Activated CD4-positive, alpha-beta memory T cell treated with anti-CD3 and anti-CD28 coated beads, Interleukin-2, amount 10 ng/mL, durations not matched to agents 7 days and 5 days (primary cell): ENCODE measurements at places on chromosomes 16 and 17.

DNA sequence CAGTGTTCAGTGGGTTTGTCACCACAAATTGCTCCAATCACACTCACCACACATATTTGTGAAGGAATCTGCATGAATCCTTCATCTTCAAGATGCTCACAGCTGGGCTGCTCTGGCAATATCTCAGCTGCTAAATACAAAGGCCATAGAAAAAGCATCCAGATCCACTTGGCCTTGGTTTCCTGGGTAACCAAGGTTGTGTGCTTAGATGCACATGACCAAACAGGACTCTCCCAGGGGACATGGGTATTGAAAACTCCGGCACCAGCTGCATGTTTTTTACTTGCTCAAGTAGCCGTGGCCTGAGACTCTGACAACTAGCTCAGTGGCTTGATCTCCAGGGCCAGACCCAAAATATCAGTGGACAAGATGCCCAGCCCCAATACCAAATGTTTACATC lies 131.3 kb downstream of the CBLN1 start:
- DNase-seq: no peak

DNA sequence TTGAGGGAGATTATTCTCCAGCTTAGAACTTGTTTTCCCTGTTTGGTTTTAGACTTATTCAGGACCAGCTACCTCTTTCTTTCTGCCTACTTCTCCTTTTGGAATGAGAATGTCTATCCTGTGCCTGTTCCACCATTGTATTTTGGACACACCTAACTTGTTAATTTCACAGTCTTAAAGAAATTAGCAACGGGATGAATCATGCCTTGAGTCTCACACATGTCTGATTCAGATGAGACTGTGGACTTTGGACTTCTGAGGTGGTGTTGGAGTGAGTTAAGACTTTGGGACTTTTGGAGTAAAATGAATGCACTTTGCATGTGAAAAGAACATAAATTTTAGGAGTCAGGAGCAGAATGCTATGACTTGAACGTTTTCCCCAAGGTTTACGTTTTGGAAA lies 581.4 kb downstream of the CDH11 start:
- DNase-seq: no peak

DNA sequence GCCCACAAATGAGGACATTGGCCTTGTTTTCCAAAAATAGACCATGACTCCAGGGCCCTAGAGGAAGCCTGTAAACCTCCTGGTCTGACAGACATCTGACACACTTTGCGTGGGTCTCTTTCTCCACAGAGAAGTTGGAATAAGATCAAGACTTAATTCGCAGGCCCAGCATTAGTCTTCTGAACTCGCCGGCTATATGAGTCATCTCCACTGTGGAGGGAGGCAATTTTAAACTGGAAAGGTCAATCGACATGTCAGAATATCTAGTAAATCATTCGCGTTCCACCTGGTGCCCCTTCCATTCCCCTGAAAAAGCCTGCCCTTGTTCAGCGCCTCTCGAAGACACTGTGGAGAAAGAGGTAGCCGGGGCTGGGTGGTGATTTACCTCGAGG lies 140.1 kb downstream of the CLEC16A start:
- no peak for DNase-seq

- DNase-seq: no peak
These were observed 28.9 kb upstream of the RBFOX1 start for GRCh38 chr16:7303660-7304200.

- DNase-seq: peak; percentile 66
These were observed 757 bp downstream of the FMNL1 start for GRCh38 chr17:45222289-45222995.

GRCh38 chr17:79498854-79499253 lies 112.0 kb downstream of the RBFOX3 start:
- DNase-seq: no peak

DNA sequence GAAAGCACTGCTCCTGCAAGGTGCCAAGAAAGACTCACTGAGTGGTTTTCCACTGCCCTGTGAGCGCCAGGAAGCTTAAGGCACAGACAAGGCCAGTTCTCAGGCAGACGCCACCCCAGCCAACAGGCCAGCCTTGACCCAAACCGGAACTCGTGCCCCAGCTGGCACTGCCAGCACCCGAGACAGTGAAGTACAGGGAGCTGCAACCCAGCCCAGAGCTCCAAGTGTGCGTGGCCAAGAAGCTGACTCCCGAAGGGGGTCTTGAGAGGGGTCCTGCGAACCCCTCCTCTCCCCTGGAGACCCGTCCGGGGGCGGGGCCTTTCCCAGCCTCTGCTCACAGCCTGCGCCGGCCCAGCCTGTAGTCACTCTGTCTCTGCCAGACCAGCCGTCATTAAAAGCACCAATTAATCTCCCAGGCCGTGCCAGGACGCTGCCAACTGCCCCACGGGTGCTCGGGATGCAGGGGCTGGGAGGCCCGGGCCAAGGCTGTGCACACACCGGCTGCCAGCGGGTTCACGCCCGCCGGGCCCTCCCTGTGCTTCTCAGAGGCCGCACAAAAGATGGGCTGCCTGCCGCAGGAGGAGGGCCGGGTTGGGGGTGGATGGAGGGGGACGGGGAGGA lies 4.4 kb upstream of the SOX8 start:
- no peak for DNase-seq

- DNase-seq: no peak
These were observed 16.0 kb upstream of the APPBP2 start for GRCh38 chr17:60542071-60542470.

DNA sequence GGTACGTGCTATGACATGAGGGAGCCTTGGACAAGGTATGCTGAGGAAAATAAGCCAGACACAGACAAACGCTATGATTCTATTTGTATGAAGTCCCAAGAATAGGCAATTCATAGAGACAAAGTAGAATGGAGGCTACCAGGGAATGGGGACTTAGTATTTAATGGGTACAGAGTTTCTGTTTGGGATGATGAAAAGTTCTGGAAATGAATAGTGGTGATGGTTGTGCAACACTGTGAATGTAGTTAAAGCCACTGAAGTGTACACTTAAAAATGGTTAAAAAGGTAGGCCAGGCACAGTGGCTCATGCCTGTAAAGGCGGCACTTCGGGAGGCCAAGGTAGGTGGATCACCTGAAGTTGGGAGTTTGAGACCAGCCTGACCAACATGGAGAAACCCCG lies 3.3 kb downstream of the PRPSAP1 start:
- no peak for DNase-seq

DNA sequence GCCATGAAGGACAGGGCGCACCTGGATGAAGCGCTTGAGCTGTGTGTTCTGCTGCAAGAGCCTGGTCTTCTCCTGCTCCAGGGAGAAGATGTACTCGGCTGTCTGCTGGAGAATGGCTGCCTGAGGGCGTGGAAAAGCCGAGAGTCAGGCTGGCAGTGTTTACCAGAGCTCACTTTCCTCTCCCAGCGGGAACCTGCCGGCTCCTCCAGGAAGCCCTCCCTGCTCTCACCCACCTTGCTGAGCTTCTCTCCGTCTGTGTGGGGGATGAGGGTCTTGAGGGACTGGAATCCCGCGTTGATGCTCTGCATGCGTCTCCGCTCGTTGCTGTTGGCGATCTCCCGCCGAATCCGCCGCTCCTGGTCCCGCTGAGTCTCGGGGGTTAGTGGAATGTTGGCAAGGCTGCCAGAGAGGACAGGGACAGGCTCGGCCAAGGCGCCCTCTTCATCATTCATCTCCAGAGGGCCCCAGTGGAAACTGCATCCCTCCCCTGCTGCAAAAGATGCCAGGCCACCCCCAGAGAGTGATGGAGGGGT lies 10.5 kb downstream of the TFAP4 start:
- no peak for DNase-seq

GRCh38 chr16:57355898-57356414 lies 2.6 kb upstream of the CCL22 start:
- DNase-seq: no peak

DNA sequence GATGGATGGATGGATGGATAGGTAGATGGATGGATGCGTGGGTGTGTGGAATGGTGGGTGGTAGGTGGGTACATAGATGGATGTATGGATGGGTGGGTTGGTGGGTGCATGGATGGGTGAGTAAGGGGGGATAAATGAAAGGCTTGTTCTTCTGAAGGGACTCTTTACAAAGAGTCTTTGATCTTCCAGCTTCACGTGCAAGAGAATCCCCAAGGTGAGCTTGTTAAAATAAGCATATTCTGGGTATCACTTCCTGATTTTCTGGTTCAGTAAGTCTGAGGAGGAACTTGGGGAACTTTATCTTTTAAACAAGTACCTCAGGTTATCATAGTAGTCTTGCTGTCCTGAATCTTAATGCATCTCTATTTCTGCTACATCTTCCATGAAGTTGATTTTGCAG lies 639.1 kb downstream of the MAF start:
- no peak for DNase-seq

DNA sequence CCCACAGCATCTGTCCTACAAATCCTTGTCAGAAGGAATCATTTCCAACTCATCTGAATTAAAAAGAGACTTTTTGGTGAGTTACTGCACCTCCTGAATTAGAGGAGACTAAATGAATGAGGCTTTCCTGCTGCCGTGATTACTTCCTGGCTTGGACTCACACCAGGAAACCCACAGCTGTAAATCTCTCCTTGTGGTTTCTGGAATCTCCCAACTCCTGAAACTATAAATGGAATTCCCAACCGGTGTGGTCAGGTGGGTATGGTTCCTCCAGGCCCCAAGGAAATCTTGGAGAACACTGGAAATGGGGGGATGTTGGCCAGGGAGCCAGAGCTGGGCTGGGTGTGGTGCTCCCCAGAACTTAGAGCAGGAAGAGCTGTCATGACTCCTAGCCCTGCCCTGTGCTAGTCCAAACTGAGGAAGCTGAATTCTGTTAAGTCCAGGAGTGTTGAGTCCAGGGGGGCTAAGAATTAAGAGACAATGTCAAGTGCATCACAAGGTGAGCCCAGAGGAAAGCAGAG lies 216.4 kb downstream of the GSG1L start:
- DNase-seq: no peak

DNA sequence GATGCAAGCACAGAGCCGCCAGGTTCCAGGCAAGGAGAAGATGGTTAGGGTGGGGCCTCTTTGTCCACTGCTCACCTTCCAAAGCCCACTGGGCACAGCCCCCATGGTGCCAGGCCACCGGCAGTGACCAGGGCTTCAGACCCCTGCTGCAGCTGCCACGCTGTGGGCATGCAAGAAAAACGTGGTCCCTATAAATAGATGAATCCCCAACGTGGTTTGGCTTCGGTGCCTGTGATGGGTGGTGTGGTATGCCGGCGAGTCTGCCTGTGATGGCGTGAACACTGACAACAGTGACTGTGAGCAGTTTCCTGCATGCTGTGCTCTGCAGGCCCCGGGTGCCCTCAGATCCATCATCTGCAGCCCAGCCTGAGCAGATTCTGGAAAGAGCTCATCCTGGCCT lies 36.6 kb downstream of the RAB11FIP4 start:
- no peak for DNase-seq

- no peak for DNase-seq
These were observed 81.8 kb upstream of the RCVRN start for GRCh38 chr17:9986754-9987382.

DNA sequence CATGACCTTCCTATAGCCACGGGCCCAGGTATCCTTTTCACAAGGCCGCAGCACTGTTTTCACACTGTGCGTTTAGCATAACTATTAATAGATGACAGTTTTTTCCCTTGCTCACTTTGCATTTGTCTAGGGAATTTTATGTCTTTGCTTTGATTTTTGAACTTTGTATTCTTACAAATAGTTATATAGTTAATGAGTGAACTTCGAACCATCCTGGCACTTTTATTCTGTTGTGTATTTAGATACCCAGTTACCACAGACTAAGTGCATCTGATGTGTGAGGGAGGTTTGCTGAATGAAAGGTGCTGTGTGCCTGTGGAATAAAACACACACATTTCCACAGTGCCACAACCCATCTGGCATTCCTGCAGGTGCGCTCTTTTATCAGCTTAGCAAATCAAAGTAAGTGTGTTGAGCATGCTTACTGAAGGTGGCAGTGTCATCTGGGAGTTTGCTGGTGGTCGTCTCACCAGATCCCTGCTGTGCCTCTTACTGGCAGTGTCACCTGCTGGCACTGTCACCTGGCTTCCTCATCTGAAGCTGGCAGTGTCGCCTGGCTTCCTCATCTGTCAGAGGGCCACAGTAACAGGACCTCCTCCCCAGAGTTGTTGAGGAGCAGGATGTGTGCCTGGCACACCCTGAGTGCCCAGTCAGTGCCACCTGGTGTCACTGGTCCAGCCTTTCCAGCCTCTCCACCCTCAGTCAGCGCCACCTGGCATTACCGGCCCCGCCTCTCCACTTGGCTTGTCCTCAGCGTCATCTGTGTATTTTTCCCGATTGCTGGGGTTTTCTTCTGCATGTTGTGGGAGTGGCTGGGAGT lies 37.6 kb downstream of the USP10 start:
- no peak for DNase-seq

DNA sequence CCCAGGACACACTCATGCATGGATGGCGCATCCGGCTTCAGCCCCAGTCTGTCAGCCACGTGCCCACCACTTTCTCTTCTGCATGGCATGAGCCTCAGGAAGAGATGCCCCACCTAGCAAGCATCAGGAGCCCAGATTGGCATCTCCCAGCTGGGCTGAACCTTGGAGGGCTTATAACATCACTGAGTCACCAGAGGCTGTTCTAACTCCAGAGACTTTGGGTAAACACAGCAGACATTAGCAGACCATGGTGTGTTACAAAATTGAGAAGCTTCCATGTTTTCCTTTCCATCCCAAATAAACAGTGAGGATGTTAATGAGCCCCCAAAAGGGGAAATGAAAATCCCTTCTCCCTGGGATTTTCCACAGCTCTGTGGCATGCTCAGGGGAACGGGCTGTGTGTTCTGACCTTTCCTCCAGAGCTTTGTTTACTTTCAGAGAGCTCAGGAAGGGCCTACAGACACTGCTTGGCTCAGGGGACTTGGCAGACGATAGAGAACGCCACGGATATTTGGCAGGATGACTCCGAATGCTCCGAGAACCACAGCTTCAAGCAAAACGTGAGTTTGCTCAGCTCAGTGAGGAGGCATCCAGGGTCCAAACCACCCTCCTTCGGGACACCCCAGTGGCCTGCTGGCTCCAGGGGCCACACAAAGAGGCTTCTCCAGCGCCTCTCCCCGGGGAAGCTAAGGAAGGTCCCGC lies 16.5 kb downstream of the GLP2R start:
- no peak for DNase-seq

- DNase-seq: no peak
These were observed 89.2 kb upstream of the CDC42EP4 start for GRCh38 chr17:73400915-73401545.

DNA sequence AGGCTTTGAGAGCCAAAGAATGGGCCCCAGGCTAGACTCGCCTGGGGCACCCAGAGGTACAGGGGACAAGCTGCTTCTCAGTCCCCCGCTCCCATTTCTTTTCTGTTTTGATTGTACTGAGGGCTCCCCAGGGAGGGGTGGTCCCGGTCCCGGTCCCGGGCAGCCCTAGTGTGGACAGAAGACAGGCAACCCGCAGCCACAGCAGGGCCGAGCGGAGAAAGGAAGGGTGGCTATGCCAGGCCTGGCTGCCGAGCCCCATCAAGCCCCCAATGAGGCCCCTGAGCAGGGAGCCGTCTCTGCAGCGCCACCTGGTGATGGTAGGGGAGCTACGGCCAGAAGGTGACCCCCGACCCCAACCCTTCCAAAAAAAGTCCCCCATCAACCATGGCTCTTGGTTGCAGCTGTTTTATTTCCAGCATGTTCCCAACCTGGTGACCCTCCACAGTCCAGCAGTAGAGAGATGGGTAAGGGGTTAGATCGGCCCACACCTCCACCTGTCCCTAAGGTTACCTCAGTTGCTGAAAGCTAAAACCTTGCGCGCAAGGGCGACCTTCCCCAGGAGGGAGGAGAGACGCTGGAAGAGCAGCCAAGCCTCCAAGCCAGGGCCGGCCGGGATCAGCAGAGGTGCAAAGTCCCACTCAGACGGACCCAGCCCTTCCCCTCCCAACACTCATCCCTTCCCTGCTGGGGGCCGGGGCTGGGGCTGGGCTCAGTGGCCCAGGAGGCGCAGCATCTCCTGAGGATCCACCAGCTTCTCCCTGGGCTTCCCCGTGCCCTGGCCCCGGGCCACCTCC lies 2.6 kb upstream of the GRIN2C start:
- peak; percentile 62 for DNase-seq

GRCh38 chr16:66608241-66609138 lies 4.0 kb downstream of the CMTM3 start:
- DNase-seq: peak; percentile 82
